ENCODE measurements at places on chromosomes 16 and 17.

- no peak for DNase-seq
Observed at GRCh38 chr16:50736448-50736847, 5.4 kb upstream of the CYLD start.

DNA sequence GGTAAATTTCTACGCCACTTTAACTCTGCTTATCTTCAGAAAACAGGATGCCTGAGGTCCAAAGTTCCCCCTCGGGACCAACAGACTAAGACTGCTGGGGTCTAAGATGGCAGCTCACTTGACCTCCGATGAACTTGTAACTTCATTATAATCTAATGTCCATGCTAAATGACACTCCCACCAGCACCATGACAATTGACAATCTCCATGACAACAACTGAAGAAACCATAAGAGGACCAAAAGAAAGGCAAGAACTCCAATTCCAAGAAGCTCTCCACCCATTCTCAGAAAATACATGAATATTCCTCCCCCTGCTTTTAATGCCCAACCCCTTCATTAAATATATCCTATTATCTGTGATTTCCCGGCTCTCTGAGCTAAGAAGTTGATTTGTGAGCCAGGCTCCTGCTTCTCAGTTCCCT, 7.5 kb downstream of the CCL4 start:
- DNase-seq = no peak

- DNase-seq = no peak
Observed at GRCh38 chr16:70152578-70153302, 20.8 kb upstream of the CLEC18C start.

DNA sequence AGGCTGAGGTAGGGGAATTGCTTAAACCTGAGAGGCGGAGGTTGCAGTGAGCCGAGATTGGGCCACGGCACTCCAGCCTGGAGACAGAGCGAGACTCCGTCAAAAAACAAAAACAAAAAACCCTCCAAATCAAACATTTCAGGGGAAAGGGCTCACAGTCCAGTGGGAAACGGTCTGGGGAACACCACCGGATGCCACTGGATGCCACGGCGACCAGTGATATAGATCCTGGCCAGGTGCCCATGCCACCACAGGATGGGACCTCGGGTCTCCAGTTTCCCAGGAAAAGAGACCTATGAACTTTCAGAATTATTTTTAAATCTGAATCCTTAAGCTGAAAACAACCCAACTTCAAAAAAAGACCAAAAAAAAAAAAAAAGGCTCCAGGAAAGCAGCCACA, 12.3 kb downstream of the CEP131 start:
- DNase-seq = no peak

- peak; percentile 31 for DNase-seq
Observed at GRCh38 chr17:76397687-76398522, 13.5 kb downstream of the SPHK1 start.

GRCh38 chr17:48391444-48391843, 38.6 kb downstream of the SKAP1 start:
- no peak for DNase-seq

- DNase-seq = no peak
Observed at GRCh38 chr17:48800626-48801217, 16.3 kb downstream of the TTLL6 start.

- DNase-seq = no peak
Observed at GRCh38 chr16:53566552-53567245, 63.7 kb upstream of the AKTIP start.

DNA sequence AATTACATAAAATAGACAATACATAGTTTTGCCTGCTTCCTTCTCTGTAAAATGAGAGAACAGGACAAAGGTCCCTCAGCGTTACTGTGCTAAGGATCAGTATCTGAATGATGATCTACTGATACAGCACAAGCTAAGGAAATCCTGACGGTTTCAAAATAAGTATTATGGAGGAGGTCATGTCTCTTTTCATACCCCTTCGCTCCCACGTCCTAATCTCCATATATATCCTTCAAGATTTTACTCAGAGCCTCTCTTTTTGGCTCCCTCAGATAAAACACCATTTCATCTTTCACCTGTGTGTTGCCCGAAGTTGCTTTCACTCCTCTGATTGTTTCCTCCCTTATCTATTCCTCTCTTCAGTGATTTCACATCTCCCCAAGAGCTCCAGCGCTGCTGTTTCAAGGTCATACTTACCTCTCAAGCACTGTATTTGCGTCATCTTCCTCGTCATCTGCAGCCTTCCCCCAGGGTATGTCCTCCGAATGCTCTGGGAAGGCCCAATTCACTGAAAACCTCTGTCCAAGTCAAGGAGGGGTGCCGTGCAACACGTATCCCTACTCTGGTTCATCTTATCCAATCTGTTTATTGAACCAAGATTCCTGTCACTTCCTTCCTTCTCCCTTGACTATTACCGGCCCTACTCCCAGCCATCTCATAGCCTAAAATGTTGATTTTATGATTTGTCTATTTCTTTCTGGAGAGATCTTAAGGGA, 1.2 kb upstream of the BLTP2 start:
- no peak for DNase-seq

GRCh38 chr17:77778636-77779489, 179.6 kb upstream of the TNRC6C start:
- no peak for DNase-seq

GRCh38 chr16:23424292-23424958, 28.6 kb downstream of the COG7 start:
- DNase-seq = no peak

DNA sequence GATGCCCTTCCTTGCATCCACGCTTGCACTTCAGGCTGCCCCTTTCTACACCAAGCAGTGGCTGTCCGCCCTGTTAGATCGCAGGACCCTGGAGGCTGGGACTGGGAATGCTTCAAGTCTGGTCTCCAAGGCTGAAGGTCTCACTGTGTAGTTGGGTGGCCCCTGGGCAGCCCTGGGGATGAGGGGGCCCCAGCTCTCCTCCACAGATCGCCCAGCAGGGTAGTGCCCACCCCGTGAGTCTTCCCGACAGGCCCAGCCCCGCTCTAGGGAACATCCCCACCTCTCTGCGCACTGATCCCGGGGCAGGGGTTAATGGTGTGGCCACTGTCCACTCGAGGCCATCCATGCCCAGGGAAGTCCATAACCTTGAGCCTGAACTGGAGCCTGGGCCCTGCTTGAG, 10.3 kb downstream of the ZNF213 start:
- no peak for DNase-seq

- no peak for DNase-seq
Observed at GRCh38 chr16:683396-684070, 601 bp downstream of the JMJD8 start.

DNA sequence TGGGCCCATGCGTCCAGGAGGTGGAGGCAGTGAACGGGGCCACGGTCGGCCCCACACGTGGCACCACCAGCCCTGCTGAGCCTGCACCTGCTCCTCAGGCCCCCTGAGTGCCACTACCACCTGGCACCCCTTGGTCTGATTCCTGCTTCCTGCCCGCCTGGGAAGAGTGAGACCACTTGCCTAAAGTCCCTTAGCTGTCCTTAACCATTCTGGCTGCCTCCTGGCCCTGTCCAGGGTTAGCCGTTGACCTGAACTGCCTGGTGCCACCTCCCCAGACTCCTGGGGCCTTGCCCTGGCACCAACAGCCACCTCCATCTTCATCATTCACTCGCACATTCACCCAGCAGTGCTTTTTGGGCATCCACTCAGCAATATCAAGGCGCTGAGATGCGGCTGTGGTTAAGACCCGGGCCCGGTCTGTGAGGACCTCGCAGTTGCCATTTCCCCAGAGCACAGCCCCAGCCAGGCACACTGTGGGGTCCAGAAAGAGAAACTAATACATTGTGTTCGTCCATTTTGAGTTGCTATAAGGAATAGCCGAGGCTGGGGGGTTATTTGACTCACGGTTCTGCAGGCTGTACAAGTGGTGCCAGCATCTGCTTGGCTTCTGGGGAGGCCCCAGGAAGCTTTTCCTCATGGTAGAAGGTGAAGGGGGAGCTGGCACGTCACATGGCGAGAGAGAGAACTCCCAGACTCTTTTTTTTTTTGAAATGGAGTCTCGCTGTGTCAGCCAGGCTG, 318.4 kb downstream of the SEC14L1 start:
- no peak for DNase-seq

DNA sequence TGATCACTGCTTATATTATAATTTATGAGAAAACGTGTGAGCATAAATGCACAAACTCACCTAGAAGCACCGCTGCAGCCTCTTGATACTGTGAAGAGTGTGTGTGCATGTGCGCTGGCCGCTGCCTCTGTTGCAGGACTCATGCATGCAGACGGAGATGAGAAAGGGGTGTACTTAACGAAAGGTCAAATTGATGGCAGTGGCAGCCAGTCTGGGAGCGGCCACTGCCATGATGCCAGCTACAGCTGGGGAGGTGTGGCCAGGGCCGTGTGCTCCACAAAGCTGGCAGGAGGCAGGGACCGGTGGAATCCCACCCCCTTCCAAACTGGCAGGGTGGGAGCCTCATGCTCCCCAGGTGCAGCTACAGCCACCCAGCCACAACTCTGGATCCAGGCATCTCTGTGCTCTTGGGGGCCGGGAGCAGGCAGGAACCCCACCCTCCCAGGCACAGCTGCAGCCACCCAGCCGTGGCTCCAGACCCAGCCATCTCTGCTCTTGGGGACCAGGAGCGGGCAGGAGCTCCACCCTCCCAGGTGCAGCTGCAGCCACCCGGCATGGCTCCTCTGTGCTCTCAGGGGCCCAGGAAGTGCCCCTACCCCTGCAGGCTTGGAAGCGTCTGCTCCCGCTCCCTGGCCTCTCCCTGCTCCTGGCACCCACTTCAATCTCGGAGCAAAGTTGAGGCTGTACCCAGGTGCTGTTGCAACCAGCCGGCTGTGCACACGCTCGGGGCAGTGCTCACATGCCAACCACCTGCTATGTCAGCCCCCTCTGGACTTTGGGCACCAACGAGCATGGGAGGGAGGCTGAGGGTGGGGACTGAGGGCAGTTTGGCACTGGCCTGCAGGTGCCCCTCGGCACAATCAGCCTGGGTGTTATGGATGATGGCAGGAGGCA, 77.5 kb upstream of the CHMP6 start:
- DNase-seq = no peak

GRCh38 chr17:31256936-31257335, 40.1 kb downstream of the OMG start:
- no peak for DNase-seq

DNA sequence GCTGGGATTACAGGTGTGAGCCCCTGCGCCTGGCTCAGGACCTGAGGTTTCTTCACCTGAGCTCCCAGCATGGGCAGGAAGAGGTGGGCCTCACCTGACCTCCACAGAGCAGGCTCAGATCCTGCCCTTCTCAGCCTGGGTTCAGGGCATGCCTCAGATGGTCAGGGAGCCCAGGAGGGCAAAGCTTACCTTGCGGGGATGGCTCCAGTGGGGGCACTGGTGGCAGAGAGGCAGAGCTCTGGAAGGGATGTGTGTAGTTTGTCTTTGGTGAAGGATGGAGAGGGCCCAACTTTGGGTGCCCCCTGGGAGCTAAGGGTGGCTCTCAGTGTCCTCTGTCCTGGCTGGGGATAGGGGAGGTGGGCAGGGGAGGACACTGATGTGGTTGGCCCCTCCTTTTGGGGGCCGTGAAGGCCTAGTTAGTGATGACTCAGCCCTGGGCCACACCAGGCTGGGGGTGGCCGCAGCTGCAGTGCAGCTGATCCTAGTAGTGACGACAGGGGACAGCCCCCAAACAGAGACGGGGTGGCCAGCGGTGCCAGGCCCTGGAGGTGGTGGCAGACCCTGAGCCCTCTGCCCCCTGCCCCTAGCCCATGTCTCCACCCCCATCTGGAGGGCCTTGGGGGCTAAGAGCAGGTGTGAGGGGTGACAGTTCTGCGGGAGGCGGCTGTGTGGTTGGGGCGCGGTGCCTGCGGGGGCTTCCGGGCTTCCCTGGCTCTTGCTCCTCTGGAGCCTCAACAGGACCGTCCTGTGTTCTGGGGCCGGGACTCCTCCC, 5.8 kb downstream of the NHERF2 start:
- DNase-seq = no peak

GRCh38 chr16:86958423-86958822, 358.8 kb downstream of the C16orf95 start:
- DNase-seq = no peak

DNA sequence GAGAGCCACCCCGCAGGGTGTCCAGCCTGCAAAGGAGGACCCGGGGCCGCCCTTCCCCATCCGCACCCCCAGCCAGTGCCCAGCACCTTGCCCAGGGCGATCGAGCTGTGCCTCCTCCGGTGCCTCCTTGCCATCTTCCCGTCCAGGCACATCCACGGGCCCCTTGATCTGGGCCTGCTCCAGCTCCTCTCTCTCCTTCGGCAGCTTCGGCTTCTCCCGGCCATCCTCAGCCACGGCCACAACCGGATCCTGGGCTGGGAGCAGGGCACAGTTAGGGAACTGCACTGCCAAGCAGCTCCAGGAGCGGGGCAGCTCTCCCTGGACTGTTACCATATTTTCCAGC, 13.8 kb downstream of the NDUFAF8 start:
- DNase-seq = no peak

- no peak for DNase-seq
Observed at GRCh38 chr17:27751166-27751565, 49.2 kb downstream of the NOS2 start.

- no peak for DNase-seq
Observed at GRCh38 chr17:27974531-27975145, 67.8 kb upstream of the NLK start.

DNA sequence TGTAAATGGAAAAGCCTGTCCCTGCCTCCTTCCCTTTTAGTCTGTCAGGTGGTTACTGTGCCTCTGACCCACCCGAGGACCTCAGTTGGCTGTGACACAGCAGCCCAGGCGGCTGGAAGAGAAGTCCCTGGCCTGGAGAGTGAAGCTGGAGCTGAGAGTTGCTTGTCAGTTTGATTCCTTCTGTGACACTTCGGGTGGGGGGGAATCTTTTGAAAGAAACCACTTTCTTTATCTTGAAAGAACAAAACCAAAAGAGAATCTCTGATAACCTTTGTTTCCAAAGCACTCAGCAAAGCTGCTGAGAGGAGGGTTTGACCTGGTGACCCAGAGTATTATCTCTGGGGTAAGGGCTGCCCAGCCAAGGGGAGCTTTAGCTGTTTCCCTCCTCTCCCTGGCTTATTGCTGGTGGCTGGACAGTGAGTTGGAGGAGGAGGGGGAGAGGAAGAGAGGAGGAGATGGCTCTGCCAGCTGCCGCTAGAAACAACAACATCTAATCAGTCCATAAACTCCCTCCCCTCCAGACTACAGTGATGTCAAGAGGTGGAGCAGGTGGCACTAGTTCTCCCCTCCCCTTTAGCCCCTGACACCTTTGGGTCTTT, 34.0 kb downstream of the YPEL2 start:
- no peak for DNase-seq

- no peak for DNase-seq
Observed at GRCh38 chr16:85601730-85602401, 11.3 kb upstream of the GSE1 start.

DNA sequence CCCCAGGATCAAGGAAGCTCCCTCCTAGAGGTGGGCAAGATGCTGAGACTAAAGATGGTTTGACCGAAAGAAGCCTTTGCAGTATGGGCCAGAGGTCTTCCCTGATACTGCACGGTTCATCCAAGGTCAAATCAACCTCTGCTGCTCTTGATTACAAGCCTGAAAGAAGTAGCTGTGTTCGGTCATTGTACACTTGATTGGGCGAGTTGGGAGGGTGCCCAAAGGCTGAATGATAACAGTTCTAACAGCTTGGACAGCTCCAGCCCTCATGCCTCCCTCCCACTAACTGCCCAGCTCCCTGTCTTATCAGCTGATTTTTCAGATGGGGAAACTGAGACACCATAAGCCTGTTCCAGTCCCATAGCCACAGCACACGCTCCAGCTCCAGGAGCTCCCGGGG, 42.8 kb downstream of the ABCC12 start:
- no peak for DNase-seq

- DNase-seq = no peak
Observed at GRCh38 chr17:55420776-55421178, 858 bp downstream of the MMD start.

- DNase-seq = no peak
Observed at GRCh38 chr17:48241770-48242497, 134.4 kb downstream of the SNX11 start.

- DNase-seq = no peak
Observed at GRCh38 chr17:82200743-82201497, 11.7 kb downstream of the CCDC57 start.
